ENCODE measurements at places on chromosomes 3 and 15.

DNA sequence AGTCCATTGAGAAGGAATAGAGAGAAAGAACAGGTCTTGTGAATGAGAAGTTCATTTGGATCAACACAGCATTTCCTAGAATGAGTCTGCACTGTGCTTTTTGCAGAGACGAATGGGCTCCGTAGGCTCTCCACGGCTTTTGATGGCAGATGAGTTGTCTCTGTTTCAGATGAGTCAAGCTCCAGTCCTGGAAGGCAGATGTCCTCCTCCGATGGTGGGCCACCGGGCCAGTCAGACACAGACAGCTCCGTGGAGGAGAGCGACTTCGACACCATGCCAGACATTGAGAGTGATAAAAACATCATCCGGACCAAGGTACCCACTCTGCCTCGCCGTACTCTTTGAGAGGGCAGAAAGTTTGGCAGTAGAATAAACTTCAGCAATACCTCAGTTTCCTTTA, 70.5 kb downstream of the SIDT1 start:
- no peak for DNase-seq

DNA sequence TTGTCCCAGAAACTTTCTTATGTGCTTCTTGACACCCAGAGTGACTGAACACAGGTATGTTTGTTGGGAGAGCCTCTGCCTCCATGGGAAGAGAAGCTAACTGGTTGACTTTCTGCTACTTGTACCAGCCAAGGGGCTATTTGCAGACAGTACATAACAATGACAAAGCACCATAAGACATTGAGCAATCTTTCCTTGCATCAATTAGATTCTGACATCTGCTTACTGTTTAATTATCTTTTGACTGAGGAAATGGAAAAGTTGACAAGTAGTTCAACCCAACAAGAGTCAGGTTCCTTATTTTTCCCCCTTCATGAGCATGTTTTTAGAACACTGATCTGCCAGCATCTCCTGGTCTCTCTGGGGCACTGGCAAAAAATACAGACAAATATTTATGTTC, 157.7 kb downstream of the RPLP1 start:
- DNase-seq, result no peak

DNA sequence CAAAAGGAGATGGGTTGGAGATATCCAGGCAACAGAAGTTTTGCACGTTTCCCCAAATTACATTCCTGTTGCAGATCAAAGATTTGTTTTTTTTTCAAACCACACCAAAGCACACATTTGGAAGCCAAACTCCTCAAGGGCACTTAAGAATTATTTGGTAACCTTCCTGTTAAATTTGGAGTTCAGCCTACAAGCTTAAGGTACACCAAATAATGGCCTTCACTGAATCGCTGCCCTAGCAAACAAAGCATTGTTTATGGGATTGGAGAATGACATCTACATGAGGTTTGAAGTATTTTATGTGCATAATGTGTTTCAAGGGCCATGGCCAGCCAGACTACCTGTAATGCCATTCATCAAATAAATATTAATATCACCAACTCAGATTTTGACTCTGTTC, 357.9 kb downstream of the RORA start:
- no peak for DNase-seq

DNA sequence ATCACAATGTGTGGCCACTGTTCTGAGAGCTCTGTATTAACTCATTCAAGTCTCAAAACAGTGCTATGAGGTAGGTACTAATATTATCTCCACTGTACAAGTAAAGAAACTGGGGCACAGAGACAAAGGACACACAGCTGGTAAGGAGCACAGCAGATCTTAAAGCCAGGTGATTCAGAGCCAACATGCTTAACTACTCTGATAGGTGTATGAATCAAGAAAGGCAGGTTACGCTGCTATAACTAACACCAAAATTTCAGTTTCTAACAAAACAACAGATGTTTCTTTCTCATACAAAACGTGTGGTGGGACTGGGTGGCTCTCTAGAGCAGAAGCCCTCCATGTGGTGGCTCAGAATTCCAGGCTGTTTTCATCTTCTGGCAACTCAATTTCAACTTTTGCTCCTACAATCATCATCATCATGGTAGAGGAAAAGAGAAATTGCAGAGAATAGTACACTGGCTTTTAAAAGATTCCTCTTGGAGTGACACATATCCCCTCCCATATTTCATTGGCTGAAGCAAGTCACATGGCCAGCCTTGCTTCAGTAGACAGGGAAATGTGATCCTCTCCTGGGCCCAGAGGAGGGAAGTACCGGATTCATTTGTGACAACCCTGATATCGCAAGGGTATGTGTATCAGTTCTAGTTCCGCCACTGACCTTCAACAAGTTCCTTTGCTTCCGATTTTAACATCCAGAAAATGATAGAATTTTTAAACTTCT, 126.2 kb upstream of the PTX3 start:
- no peak for DNase-seq

GRCh38 chr15:31262901-31263671, 63.5 kb upstream of the KLF13 start:
- no peak for DNase-seq

DNA sequence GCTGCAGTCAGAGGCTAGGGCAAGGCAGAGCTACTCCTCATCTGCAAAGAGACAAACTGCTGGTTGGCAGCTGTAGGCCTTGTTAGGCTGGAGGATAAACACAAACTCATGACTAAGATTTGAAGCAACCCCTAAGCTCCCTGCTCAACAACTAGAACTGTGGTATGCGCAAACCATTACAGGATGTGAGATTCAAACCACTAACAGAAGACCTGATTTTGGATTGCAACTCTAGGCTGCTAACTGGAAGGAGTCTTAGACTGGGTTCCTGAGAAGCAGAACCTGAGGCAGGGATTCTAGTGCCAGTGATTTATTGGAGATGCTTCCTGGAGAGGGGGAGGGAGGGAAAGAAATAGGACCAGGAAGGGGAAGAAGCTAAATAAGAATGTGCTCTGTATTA, 22.5 kb downstream of the CCR4 start:
- DNase-seq, result no peak

GRCh38 chr3:71069797-71070196, 513.7 kb downstream of the FOXP1 start:
- peak; percentile 51 for DNase-seq

DNA sequence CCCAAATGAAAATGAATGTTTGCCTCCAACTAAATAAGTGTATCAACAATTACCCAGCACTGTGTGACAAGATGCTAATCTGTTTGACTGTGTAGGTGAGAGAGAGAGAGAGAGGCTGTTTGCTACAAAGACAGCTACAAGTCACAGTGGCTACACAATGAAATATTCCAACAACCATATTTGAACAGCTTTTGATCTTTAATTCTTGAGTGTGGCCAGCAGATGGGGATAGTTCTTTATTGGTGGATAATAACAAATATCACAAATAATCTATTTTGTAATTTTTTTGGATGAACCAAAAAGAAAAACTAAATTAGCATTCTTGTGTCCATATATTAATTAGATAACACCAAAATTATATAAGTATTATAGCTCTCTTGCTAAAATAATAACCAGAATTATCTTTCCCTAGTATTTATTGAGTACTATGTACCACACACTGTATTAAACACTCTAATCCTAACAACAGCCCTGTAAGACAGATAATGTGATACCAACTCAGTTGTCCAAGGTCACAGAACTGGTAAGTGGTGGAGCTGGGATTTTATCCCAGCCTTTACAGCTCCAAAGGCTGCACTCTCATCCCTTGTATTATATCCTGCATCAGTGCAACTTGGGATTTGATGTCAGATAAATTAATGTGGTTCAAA, 61.9 kb upstream of the C3orf80 start:
- peak; percentile 19 for DNase-seq

DNA sequence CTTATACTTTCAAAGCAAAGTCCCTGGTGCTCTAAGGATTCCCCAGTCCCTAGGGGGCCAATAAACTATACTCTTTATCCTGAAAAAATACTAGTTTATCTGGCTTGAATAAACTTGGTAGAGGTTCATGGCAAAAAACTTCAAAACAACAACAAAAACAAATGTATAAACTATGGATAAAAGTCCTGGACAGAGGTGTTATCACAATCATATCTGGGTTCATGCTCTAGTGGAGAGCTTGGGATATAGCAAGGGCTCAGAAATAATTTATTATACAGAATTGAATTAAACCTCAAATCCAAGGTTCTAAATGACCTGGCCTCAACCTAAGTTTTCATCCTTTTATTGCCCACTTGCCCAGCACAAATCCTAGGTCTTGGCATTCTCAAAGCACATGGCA, 98.6 kb upstream of the TRIM42 start:
- DNase-seq, result no peak

GRCh38 chr15:57384816-57385215, 8.5 kb downstream of the CGNL1 start:
- no peak for DNase-seq

- peak; percentile 66 for DNase-seq
These were observed 84.5 kb upstream of the SYNPR start for GRCh38 chr3:63193647-63194046.

- peak; percentile 35 for DNase-seq
These were observed 17.9 kb upstream of the NIT2 start for GRCh38 chr3:100316641-100317069.

DNA sequence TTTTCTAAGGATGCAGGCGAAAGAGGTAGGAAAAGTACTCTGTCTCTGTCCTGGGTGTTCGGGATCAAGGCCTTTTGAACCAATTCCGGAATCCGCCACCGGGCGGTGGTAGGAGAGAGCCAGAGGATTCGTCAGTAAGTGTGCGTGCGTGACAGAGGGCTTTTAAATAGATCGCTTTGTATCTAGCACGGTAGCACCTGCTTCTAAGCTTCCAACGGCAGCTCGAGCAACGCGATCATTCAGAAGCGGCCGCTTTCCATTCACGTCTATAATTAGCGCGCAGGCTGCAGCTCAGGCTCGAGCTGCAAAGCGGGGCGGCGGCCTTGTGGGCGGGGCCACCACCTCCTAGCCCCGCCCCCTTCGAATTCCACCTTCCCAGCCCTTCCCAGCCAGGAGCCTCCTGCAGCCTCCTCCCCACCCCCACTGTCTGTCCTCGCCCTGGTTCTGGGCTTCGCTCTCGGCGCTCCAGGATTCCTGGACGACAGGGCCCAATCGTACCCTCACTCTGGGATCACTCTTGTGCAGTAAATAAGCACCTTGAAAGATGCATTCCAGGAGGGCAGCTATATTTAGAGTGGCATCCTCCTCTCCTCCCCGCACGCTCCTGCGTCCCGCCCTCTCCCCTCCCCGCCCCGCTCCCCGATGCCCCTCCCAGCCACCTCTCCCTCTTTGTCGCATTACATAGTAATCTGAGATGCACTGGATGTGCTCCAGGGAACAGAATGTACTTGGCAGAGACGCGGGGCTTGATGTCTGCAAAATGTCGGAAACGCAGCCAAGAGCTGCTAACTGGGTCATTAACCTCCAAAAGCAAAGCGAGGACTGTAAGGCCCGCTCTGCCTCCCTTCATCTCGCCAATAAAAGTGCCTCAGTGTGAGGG, 224.1 kb upstream of the TPRG1 start:
- DNase-seq, result peak; percentile 90

DNA sequence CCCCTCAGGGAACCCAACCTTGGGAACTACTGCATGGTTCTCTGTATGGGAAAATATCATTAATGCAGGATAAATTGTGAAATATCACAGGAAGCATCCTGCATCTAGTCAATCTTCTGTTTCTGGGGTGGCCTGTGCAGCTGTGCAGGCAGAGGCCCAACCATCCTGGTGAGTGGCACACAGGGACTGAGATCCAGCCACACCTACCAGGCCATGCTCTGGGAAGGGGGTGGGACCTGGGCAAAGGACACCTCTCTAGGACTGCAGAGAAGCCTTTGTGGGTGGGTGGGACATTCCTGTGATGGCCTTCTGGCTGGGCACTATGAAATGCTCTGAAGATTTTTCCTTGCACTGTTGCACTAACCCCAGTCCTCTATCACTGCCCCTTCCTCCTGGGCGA, 26.8 kb downstream of the CCRL2 start:
- DNase-seq, result no peak

- no peak for DNase-seq
These were observed 6.3 kb upstream of the APEH start for GRCh38 chr3:49667701-49668413.

GRCh38 chr3:4972652-4973643, 6.3 kb upstream of the BHLHE40 start:
- DNase-seq, result no peak

GRCh38 chr15:28456476-28457395, 76.0 kb downstream of the GOLGA8G start:
- no peak for DNase-seq

- peak; percentile 33 for DNase-seq
These were observed 84.8 kb upstream of the WNT5A start for GRCh38 chr3:55571913-55572312.

GRCh38 chr3:79845546-79845945, 77.7 kb upstream of the ROBO1 start:
- DNase-seq, result no peak

- DNase-seq, result no peak
These were observed 574 bp downstream of the DUOXA1 start for GRCh38 chr15:45128971-45129639.

- DNase-seq, result no peak
These were observed 63.0 kb downstream of the ATP10A start for GRCh38 chr15:25799906-25800700.

- no peak for DNase-seq
These were observed 11.7 kb downstream of the SLC25A36 start for GRCh38 chr3:140953028-140953960.

DNA sequence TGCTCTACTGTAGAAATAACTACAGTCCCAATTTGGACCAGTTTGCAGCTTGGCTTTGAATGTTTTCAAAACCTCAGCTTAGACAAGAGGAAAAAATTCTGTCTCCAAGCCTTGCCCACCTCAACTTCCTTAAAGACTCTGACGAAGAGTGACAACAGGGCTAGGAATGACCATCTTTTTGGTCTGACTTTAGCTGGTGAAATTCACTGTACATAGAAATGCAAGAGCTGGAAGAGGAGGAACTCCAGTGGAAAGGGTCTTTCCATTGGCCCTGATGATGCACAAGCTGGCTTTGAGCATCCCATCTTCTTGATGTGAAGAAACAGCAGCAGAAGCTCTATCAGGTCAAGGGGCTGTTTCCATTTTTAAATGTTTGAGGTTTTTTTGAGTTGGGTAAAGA, 22.7 kb upstream of the SH3BP5 start:
- DNase-seq, result no peak

DNA sequence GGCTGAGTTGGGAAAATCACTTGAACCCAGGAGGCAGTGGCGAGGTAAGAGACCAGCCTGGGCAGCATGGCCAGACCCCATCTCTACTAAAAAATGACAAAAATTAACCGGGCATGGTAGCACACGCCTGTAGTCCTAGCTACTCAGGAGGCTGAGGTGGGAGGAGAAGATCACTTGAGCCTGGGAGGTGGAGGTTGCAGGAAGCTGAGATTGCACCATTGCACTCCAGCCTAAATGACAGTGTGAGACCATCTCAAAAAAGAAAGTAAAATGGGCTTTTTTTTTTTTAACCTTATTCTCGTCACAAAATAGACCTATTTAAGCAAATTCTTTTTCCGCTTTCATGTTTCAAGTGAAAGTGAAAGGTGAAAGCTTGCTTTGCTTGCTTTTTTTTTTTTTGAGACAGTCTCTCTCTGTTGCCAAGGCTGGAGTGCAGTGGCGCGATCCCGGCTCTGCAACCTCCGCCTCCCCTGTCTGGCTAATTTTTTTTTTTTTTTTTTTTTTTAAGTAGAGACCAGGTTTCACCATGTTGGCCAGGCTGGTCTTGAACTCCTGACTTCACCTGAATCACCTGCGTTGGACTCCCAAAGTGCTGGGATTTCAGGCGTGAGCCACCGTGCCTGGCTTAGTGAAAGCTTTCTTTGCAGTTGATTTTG, 3.6 kb downstream of the PDIA3 start:
- no peak for DNase-seq

- no peak for DNase-seq
These were observed 42.6 kb downstream of the DZIP1L start for GRCh38 chr3:138072796-138073195.

GRCh38 chr3:29178809-29179793, 101.8 kb upstream of the RBMS3 start:
- no peak for DNase-seq

GRCh38 chr3:104764496-104764895, 602.2 kb upstream of the ALCAM start:
- no peak for DNase-seq
